ENCODE measurements at places on chromosomes 1 and 21.

DNA sequence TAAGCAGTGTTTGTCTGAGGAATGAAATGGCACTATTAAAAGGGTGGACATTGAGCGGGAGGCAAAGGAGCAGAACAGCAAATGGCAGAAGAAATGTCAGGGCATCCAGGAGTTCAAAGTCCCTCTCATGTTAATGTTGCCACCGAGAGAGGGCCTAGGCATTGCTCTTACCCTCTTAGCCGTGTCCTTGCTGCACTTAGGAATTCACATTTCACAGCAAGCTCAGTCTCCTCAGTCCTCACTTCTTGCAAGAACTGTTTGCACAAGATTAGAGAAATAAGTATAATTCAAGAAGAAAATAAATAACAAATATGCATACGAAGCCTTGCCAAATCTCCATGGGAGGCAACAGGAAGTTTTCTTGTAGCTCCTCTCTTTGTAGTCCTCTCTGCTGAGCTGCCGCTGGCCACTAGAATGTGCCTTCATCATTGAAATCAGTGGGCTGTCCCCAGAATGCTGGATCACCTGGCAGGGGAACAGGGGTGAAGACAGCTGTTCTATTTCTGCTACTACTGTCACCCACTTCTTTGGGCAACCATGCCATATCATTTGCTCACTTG lies 205.8 kb downstream of the ZNF326 start:
- no peak for DNase-seq

DNA sequence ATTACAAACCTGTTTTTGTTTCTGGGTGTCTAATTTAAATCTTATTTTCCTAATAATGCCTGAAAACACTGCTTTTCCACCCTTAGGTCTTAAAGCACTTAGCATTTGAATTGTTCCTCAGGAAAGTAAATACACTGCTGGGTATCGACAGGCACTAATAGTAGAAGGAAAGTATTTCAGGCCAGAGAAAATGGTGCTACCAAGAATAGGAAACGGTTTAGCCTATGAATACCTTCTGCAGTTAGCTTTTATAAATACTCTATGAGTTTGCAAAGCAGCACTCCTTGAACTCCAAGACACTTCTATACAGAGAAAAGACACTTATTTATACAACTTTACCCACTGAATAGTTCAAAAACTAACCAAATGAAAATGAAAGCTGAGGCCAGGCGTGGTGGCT lies 6.8 kb downstream of the FUBP1 start:
- DNase-seq = no peak

GRCh38 chr1:107835151-107835670 lies 129.8 kb downstream of the VAV3 start:
- no peak for DNase-seq

- DNase-seq = no peak
Observed at GRCh38 chr1:20665726-20666125, 4.6 kb upstream of the DDOST start.

GRCh38 chr1:24411963-24412362 lies 1.6 kb downstream of the STPG1 start:
- DNase-seq = no peak
